ENCODE measurements at places on chromosomes 16 and 17.

DNA sequence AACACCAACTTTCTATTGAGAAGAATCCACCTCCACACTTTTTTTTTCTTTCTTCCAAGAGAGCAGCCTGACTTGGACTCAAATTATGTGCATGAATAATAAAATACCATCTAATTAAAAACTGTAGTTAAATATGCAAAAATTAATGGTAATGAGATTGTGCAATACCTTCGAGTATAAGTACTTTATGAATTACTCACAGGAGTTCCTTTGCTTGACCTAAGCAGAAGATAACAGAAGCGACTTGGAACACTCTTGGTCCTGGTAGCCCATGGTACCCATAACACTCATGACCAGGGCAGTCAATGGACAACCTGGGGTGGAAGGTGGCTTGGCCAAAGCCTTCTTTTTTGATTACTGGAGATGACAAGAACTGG is 203.5 kb upstream of the IRX3 start:
- DNase-seq, result no peak

- DNase-seq, result no peak
These were observed 147.0 kb downstream of the SHISA6 start for GRCh38 chr17:11388054-11388453.

DNA sequence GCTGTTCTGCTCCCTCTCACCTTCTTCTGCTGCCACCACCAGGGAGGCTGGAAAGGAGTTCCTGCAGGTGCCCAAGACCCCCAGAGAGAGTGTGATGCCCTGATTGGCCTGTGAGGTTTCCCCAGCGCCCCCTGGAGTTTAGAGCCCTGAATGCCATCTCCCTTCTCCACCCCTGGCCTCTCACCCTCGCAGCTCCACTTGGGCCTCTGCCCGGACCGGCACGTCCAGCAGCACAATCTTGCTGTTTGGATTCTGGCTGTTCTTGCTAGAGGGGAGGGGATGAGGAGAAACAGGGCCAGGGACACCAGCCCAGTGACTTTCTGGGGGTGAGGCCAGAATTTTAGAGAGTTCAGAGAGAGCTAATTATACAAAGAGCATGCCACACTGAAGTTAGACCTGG is 12.5 kb upstream of the FAM171A2 start:
- DNase-seq, result no peak

DNA sequence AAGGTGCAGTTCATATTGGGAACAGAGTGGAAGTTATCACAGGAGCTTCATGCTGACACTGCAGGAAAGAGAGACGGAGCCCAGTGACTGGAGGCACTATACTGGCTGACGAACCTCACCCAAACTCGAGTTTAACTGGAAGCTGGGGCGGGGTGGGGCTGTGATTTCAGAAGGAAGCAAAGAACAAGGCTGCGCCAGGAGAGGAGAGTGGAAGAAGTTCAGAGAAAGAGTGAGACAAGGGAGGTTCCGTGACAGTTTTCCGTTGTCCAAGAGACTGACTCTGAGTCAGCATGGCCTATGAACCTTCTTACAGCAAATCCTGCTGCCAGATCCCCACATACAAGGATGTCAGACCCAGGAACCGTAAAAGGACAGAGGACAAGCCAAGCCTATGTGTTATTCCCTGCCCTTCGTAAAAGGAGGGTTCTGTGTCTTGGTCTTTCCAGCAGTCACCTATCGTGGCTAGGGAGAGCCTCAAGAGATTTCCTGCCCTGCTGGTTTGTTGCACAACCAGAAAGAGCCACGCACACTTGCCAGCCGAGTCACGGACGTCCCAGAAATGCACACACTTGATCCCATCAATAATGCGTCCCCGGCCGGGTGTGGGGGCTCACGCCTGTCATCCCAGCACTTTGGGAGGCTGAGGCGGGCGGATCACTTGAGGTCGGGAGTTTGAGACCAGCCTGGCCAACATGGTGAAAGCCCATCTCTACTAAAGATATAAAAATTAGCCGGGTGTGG is 5.1 kb downstream of the PITPNA start:
- DNase-seq, result no peak

- no peak for DNase-seq
These were observed 11.3 kb upstream of the CD300A start for GRCh38 chr17:74455025-74455545.

- no peak for DNase-seq
These were observed 24.8 kb upstream of the MAP3K14 start for GRCh38 chr17:45341533-45342158.

DNA sequence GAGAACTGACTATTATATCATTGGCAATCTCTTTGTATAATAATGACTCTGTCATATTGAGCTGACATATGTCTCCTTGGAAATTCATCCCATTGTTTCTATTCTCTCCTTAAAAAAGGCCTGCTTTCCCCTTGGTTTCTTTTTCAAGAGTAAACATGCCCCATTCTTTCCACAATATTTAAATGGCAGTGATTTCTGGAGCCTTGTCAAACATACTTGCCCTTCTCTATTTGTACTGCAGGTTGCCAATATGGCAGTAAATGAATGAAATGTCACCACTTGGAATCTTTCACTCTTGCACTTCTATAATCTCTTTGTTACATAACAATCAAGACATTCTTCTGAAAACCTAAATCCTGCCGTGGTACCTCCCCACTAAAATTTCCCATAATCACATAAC is 1265.1 kb upstream of the CDH8 start:
- DNase-seq, result no peak

DNA sequence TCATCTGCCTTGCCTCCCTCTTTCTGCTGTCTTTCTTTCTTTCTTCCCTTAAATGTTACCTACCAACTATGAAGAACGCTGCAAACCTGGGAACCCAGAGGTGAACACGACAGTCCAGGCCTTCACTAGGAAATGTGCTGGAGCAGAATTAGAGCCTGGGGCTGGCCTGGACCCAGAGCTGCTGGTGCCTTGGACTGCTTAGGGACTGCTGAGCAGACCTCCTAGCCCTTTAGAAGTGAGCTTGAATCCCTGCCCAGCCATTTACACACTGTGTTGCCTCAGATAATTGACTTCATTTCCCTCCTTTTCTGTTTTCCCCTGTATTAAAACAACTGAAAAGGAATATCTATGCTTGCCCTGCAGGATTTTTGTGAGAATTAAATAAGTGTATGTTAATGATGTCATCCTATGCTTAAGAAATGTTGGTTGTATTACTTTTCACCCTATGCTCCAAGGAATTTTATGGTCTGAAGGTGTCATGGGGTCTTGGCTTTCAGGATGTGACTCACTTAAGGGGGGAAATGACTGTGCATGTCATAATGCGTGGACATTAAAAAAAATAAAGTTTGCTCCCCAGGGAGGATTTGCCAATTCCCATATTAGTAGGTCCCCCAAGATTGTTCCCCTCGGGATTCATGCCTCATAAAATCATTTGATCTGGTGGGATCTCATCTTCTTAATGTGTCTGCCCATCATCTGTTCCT is 11.5 kb downstream of the CDH13 start:
- DNase-seq, result no peak

- no peak for DNase-seq
These were observed 64.5 kb downstream of the BANP start for GRCh38 chr16:88015806-88016140.

GRCh38 chr17:2892305-2892971 is 96.2 kb downstream of the RAP1GAP2 start:
- DNase-seq, result no peak

GRCh38 chr16:78237841-78238240 is 138.4 kb downstream of the WWOX start:
- no peak for DNase-seq

DNA sequence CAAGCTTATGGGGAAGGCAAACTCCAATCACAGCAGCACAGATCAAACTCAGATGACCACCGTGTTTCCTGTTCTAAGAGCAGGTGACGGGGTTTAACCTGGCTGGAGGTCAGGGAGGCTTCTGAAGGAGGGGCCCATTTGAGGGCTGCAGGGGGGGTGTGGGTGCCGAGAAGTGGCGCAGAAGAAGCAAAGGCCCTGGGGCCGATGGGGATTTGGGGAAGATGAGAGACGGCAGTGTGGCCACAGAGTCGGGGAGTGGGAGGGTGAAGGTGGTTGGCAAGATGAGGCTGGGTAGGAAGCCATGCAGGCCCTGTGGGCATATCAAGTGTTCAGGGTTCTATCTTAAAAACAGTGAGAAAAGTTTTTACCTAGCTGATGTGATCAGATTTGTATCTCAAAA is 122.9 kb downstream of the CLEC16A start:
- DNase-seq, result no peak

GRCh38 chr16:76574651-76575050 is 297.4 kb downstream of the CNTNAP4 start:
- DNase-seq, result no peak

DNA sequence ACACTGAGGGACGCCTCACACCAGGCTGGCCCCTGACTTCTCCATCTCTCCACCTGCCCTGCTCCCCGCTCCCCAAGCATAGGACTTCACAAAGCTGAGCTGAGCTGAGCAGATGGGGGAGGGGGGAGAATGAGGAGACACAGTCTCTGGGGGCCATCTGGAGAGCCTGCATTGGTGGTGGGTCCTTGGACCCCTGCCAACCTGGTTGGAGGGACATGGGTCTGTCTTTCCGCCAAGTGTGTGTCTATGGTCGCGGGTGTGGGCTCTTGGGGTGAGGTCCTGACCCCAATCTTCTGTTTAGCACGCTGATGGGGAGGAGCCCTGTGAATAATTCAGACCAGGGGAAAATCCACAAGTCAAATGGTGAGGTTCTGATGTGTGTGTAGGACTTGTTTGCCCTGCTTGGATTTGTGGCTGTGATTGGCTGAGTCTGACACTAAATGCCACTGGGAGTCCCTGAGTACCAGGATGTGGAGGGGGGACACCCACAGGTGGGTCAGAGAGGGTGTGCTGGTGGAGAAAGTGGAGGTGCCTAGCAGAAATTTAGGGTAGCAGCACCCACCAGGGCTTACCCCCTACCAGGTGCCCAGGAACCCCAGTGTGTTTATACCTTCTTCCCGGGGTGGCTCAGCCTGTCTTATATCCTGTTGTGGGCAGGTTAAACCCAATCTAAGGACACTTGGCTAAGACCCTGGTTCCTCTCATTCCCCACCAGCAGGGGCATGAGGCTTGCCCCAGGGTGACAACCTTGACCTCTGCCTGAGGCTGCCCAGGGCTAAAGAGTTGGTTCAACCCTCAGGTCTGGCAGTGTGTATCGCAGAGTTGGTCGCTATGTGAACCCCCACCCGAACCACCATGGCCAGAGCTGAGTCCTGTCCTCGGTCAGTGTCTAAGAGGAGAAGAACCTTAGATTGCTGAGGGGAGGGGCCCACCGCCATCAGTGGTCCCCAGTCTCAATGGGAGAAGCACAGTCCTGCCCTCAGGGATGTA is 2.1 kb downstream of the FMNL1 start:
- DNase-seq, result no peak

GRCh38 chr17:10126616-10127501 is 71.5 kb downstream of the GAS7 start:
- no peak for DNase-seq

DNA sequence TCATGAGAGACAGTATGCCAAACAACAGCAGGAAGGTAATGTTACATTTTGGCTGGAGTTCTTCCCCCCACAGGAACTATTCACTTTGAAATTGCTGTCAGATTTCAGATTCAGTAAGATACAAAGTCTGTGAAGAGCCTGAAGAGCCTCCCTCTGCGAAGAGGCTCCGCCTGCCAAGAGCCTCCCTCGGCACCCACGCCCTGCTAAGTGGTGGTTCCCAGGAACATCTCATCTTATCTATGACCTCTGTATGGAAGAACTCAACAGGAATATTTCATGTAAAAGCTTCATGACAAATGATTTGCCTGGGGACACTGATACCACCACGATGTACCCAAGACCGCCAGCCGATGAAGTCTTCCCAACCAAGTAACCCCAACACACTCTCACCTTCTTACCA is 3.2 kb downstream of the ZC3H7A start:
- no peak for DNase-seq

DNA sequence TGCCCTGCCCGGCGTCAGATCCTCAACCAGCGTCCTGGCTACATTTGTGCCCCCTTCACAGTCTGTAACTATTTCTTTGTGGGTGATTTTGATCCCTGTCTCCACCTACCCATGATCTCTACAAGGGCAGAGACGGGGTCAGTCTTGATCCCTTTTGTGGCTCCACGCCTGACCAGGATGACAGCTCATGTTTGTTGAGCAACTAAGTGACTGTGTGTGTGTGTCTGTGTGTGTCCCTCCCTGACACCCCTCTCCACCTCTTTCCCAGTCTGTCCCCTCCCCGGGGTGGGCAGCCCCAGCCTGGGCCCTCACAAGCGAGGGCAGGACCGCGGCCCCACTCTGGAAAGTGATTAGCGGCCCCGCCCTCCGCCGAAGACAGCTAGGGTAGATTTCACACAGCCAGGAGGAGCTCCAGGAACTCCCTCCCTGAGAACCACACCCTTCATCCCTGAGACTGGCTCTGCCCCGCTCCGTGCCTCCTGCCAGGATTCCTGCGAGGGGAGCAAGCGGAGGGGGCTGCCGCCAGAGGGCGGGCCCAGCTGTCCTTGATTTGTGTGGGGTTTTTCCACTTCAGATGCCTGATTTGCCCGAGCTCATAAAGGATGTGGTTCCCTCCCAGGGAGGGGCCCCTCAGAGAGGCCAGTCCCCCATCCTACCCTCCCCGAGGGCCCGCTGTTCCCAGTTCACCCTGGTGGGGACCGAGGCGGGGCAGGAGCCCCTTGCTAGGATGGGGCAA is 5.3 kb upstream of the HS3ST6 start:
- DNase-seq, result no peak

- DNase-seq, result no peak
These were observed 139.7 kb downstream of the SEC14L1 start for GRCh38 chr17:77280304-77281121.

- no peak for DNase-seq
These were observed 32.5 kb downstream of the WIPF2 start for GRCh38 chr17:40251576-40251975.

DNA sequence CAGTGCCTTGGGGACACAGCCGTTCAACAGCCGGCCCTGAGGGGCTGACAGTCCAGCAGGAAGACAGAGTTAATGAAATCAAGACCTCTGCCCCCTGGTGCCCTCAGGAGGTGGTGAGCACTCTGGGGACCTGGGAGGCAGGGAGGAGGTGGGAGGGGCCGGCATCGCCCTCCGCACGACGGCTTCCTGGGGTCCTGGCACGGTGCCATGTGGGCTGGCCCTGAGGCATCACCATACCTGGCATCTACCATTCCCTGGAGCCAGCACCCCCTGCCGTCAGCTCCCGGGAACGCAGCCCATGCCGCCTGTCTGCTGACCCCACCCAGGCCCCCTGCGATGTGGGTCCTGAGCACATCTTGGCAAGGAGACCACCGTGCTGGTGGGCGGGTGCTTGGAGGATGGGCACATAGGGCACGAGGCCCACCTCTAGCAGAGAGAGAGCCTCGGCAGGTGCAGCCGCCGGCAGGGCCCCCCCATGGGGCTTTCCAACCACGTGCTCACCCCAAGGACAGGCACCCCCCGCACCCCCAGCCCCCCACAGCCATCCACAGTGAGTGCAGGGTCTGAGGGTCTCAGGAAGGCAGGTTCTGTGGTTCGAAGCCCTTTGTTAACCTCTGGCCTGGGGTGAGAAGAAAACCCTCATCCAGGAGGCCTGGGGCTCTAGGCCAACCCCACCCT is 52.5 kb downstream of the ZFPM1 start:
- DNase-seq, result peak; percentile 42

Measured in stimulated activated CD8-positive, alpha-beta memory T cell treated with anti-CD3 and anti-CD28 coated beads, Interleukin-7, amount 100 ng/mL, for 24 hours (primary cell).